ENCODE measurements at places on chromosomes 4 and X. TPM values are rescaled to one million over a fixed set of nuclear protein-coding genes. Genes with fewer than 3 reads are reported as not detected.

Gene PABPC1L2B
- not detected for total RNA-seq

Gene ZFP92
- 2.1 TPM for total RNA-seq

Gene GABRA4
- total RNA-seq: not detected

Gene SPON2
- total RNA-seq: 1.5 TPM

Gene PRDM8
- 15.5 TPM for total RNA-seq

DNA sequence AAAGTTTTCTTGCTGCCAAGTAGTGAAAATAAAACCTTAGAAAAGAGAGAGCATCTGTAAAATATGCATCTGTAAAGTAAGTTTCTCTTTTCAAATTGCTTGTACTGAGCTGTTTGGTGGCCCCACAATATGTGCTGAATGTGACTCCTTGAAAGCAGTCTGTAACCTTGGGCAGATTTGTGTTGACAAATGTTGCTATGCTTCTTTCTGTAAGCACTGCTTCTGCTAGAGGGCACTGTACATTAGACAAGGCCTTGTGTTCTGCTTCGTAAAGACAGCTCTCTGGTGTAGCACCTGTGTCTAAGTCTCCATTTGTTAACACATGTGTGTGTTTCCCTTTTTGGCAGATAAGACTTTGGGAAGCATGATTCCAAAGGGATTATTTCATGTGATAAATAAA is 56.6 kb upstream of the NRK start:
- no peak for DNase-seq

DNA sequence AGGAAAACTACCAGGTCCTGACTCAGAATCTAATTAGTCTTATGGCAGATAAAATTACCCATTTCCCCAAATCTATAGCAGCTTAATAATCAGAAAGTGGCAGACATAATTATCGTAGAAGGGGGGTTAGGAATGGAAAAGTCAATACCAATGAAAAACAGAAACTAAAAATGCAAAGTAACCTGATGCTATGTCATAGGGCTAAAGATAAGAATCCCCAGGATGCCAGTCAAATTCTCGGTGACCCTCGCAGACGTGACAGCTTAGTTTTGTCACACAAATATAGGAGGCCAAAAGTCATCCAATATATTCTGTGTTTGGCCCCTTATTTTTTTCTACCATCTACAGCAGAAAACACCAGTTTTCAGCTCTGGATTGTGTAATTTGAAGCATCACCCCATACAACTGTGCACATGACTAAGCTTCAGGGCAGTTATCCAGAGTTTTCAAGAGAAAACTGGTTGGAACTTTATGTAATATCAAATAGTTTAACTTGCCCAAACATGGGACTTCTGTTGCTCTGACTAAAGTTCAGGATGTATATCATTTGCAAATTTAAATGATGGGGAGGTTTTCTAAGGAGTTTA is 30.9 kb downstream of the RASSF6 start:
- DNase-seq: no peak

GRCh38 chr4:118810991-118811764 is 24.7 kb downstream of the SEC24D start:
- DNase-seq: no peak

DNA sequence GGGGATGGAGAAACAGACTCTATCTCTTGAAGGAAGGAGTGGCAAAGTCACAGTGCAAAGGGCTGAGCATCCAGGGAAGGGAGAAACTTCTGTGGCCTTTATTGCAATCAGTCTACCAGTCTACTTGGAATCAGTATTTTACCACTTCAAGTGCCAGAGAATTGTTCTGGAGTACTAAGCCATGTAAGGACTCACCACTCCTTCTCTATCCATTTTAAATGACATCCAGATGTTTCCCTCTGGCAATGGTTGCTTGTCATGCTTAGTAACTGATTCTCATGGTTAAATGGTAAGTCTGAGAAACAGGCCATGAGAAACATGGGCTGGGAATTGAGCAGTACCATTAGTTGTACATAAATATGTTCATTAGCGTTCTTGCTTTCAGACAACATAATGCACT is 21.1 kb upstream of the SMIM10 start:
- no peak for DNase-seq

- no peak for DNase-seq
Measured at GRCh38 chr4:184163813-184164212, 53.9 kb downstream of the ENPP6 start.

DNA sequence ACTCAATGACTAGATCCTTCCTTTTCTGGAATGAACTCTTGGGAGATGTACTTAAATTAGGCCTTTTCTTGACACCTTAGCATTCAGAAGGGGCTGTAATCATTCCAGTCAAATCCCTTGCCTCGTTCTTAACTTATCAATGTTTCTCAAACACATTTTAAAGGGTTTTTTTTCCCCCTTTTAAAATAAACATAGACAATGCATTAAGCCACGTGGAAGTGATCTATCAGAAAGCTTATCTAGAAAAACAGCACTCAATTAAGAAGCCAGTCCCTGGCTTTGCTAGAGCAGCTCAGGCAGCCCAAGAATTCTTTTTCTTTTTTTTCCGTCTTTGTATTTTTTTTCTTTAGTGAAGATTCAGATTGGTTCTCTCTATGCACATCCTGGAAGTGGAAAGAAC is 118.2 kb downstream of the PCDH7 start:
- DNase-seq: no peak

- peak; percentile 56 for DNase-seq
Measured at GRCh38 chr4:1463088-1463926, 57.1 kb upstream of the NKX1-1 start.

DNA sequence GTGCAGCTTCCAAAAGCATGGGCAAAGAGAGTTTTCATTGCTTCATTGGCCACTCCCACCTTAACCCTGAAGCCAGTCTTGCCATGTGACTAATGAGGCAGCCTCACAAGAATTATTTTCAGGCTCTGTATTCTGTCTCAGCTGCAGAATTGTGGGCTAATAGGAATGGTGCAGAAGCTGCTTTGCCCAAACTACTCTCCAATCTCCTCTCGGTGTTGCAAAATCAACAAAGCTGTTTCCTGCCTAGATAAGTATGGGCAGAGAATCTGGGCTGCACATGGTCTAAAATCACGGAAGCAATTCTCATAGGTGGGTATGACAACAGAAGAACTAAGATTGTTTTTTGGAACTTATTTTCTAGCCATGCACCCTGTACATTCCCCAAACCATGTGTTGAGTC is 31.4 kb downstream of the PPP1R2C start:
- no peak for DNase-seq

DNA sequence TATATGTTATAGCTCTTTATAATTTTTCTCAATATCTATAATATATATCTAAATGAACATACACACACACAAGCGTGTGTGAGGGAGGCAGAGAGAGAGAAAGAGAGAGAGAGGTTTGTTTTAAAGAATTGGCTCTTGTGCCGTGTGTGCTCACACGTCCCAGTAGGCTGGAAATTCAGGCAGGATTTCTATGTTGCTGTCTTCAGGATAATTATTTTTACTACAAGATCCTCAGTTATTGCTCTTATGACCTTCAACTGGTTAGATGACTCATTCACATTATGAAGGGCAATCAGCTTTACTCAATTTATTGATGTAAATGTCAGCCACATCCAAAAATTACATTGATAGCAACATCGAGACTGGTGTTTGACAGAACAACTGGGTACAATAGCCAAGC is 1520.7 kb upstream of the PCDH7 start:
- no peak for DNase-seq

GRCh38 chrX:115616943-115617563 is 56.1 kb downstream of the PLS3 start:
- no peak for DNase-seq

DNA sequence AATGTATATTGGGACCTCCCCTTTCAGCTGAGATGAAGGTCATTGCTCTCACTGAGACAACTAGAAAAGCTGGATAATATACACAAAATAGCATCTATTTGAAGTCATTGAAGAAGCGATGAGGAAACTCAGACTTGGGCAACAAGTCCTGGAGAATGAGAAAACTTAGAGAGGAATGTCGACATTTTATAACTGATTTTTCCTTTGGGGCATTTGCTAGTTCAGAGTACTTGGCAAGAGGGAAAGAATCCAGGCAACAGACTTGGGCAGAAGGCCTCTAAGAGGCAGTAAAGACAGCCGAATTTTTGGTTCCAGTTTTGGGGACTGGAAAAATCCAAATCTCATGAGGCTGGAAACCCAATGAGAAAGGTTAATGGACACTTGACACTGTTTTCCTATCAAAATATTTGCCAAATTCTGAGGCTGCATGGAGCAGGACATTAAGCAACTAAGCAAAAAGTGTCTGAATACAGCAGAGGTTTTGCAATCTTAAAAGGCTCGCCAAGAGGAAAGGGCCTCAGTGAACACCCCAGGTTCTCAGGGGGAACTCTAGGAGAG is 21.0 kb upstream of the ANXA5 start:
- DNase-seq: no peak

GRCh38 chr4:138831948-138832347 is 183.6 kb upstream of the NOCT start:
- no peak for DNase-seq

- no peak for DNase-seq
Measured at GRCh38 chrX:132127743-132128142, at the start of gene FRMD7. Gene FRMD7, minus strand, starts transcription at chrX:132128020. Its CDS starts 176 bp downstream, at chrX:132127844.

GRCh38 chr4:104616401-104616820 is 121.7 kb upstream of the CXXC4 start:
- DNase-seq: no peak

DNA sequence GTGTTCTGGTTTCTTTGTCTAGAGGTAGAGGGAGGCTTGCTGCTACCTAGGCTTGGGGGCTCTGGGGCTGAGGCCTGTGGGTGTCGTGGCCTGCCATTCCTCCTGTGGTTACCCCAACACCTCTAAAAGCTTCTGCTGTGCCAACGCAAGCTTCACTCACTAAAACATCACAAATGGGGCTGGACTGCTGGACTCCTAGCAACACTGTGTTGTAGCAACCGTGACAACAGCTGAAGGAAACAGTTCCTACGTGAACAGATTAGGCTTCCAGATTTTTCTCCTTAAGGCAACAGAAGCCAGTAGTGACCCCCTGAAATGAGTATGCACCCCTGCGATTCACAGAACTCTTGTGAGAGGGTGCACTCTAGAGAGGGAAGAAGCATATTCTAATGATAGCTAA is 138.3 kb upstream of the TEX13D start:
- no peak for DNase-seq
